PC-9 (cell line): ENCODE measurements at places on chromosomes 3 and 15. TPM values are rescaled to one million over a fixed set of nuclear protein-coding genes. Genes with fewer than 3 reads are reported as not detected.

DNA sequence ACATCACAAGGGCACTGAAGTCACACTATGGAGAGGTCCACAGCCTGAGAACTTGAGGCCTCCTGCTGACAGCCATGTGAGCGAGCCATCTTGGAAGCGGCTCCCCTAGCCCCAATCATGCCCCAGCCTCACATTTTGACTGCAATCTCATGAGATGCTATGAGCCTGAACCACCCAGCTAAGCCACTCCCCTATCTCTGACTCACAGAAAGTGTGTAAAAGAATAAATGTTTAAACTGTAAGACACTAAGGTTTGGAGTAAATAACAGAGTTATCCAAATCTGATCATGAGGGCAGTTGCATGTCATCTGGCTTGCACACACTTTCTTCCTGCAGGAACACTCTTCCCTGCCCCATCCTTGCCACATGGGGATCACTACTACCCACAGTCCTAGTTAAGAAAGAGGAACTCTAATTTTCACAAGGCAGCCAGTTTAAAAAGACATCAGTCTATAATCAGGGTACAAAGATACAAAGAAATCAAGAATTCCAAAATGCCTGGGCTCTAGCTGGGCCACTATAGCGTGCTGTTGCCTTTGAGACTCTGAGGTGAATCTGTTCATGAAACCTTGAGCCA lies 494.2 kb downstream of the FOXP1 start:
- no peaks in the 10 kb centered on the region for H3K27me3 ChIP-seq
- no peaks in the 10 kb centered on the region for H3K36me3 ChIP-seq
- no peak for DNase-seq
- no peaks in the 10 kb centered on the region for H3K4me1 ChIP-seq
- no peak overlapping the region for H3K27ac ChIP-seq

DNA sequence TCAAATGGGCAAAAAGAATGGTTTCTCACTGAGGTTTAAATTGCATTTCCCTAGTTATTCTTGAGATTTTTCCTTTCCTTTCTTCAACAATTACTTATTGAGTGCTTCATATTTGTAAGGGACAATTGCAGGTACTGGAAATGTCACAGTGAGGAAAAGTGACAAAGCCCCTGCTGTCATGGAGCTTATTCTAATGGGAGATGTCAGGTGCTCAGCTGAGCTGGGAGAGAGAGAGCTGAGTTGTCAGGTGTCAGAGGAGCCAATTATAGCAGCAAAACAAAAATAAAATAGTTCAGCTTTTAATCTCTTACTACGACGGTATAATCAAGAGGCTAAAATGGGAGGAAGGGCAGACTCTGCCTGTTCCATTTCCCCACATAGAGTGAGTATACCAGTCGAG lies 42.0 kb downstream of the CD86 start:
- DNase-seq, result no peak
- H3K4me1 ChIP-seq, result no peaks in the 10 kb centered on the region
- no peak overlapping the region for H3K4me3 ChIP-seq
- H3K27me3 ChIP-seq, result no peaks in the 10 kb centered on the region

GRCh38 chr15:78347586-78348543 lies 7.7 kb downstream of the CRABP1 start:
- no peaks in the 10 kb centered on the region for H3K36me3 ChIP-seq
- no peak overlapping the region for H3K27ac ChIP-seq
- H3K4me1 ChIP-seq, result no peaks in the 10 kb centered on the region; the same call in 1 of the 2 replicates
- peaks cover 25% of the 10 kb centered on the region; the same call in 1 of the 2 replicates for H3K27me3 ChIP-seq
- DNase-seq, result no peak

DNA sequence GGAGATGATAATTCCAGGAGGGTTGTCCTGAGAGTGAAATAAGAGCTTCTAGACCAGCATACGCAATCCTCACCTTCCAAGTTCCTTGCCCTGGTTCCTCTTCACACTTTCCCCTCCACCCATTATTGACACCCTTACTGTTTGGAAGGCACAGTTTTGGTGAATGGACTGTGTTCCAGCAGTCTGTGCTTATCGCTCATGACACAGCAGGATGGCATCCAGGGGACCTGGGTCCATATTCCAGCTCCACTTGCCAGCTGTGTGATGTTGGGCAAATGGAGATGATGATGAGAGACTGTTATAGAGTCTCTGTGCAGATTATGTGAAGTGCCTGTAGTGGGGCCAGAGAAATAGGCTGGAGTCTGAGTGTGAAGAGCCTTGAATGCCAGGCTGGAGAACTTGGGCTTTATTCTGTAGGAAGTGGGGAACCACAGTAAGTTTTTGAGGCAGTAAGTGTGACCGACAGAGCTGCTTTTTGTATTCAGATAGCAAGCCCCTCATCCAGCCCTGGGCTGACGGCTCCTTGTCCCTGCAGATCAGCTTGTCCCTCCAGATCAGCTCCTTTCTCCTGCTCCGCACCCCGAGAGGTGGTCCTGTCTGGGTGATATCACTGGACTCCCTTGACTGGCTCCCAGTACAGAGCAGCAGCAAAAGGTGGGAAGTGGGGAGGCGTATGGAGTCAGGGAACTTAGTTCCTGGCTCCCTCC lies 8.1 kb downstream of the KBTBD13 start:
- no peak overlapping the region for H3K27ac ChIP-seq
- no peak for DNase-seq
- H3K4me1 ChIP-seq, result no peaks in the 10 kb centered on the region
- H3K36me3 ChIP-seq, result no peaks in the 10 kb centered on the region
- H3K4me3 ChIP-seq, result no peak overlapping the region

- no peak for DNase-seq
- H3K27me3 ChIP-seq, result no peaks in the 10 kb centered on the region
- no peak overlapping the region for H3K4me3 ChIP-seq
- H3K27ac ChIP-seq, result no peak overlapping the region
These were observed 4.4 kb downstream of the NUSAP1 start for GRCh38 chr15:41337047-41337446.

GRCh38 chr15:52710050-52710707 lies 31.0 kb upstream of the ATOSA start:
- no peaks in the 10 kb centered on the region for H3K27me3 ChIP-seq
- no peaks in the 10 kb centered on the region for H3K36me3 ChIP-seq
- DNase-seq, result no peak

DNA sequence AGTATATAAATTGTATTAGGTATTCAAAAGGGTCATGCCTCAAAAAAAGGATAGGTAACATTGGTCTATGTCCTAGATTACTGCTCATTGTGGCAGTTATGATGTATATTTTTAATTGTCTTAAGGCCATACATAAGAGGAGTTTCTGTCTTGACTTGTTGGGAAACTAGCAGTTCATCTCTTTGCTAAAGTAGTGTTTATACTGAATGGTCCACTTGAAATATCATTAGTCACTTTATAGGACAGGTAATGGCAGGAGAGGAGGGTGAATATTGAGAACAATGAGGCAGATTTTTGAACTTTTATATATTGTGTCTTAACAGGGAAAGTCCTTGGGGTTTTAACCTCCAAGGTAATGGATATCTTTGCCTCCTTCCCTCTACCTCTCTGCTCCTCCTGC lies 58.4 kb downstream of the TP63 start:
- H3K27ac ChIP-seq, result no peak overlapping the region
- DNase-seq, result no peak
- no peaks in the 10 kb centered on the region for H3K36me3 ChIP-seq
- no peaks in the 10 kb centered on the region for H3K27me3 ChIP-seq
- H3K4me3 ChIP-seq, result no peak overlapping the region

DNA sequence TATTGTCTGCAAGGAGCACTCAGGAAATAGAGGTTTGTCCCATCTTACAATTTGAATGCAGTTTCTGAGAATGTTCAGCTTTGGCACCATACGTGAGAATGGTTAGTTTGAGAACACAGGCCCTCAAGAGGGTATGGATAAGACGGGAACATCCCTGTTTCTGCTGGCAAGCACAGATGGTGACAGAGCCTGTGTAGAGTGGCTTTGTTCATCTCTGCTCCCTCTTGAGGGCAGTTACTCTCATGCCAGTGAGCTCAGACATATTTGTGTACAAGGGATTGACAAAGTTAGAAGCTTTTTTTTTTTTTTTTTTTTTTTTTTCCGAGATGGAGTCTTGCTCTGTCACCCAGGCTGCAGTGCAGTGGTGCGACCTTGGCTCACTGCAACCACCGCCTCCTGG lies 71.5 kb upstream of the FILIP1L start:
- H3K27me3 ChIP-seq, result no peaks in the 10 kb centered on the region
- H3K4me1 ChIP-seq, result no peaks in the 10 kb centered on the region; the same call in 1 of the 2 replicates
- no peaks in the 10 kb centered on the region for H3K36me3 ChIP-seq
- no peak for DNase-seq

DNA sequence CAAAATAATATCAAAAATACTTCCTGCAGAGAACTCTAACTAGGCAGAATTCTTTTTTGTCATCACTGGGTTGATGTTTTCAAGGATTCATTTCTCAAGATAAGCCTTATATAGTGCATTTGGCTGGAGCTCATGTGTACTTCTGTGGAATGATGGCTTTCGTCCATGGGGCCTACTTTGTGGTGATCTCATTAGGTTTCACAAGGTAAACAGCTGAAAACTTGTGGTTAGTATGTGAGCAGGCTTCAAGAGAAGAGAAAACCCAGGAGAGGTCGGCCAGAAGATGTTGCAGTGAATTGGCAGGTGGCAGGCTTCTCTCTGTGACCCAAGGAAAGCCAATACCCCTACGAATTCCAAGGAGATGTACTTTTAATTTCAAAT lies 121.4 kb upstream of the PHLDB2 start:
- H3K27ac ChIP-seq, result peak overlapping the region; percentile 91
- H3K27me3 ChIP-seq, result no peaks in the 10 kb centered on the region

DNA sequence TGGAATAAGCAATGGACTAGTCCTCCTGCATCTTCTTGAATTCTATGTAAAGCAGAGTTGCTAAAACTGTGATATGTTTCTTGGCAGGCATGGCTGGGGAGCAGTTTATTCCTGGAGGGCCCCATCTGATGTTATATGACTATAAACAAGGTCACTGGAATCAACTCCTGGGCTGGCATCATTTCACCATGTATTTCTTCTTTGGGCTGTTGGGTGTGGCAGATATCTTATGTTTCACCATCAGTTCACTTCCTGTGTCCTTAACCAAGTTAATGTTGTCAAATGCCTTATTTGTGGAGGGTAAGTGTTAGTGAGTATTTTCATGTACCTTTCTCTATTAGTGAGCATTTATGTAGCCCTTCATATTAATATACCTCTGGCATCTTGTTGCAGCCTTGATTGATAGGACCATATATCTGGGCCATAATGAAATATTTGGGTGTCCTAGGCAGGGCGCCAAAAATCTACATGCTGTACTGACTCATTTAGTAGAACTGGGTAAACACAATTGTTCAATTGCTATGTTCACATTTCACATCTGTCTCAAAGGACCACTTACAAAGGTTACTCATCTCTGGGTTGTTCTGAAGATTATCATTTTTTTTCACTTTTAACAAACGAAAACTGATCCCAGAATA lies 52.6 kb upstream of the ADGRG7 start:
- no peak overlapping the region for H3K27ac ChIP-seq
- H3K36me3 ChIP-seq, result no peaks in the 10 kb centered on the region
- H3K4me3 ChIP-seq, result no peak overlapping the region
- DNase-seq, result peak; percentile 28
- peaks cover 16% of the 10 kb centered on the region for H3K4me1 ChIP-seq

DNA sequence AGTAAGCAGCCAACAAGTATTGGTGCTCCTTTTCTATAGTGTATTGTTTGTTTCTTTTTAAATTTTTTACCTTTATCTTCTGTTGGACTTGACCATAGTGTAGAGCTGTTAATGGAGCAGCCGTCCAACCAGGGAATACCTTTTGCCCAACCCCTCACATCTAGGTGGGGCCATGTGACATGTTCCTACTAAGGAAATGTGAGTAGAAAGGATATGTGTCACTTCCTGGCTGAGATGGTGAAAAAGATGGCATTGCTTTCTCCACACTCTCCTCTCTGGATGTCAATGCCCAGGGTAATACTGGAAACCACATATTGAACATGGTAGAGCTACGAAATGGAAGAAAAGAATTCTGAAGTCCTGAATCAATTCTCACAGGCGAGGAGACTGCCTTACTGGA lies 218.8 kb downstream of the TBL1XR1 start:
- H3K27me3 ChIP-seq, result no peaks in the 10 kb centered on the region
- no peak overlapping the region for H3K27ac ChIP-seq
- H3K4me1 ChIP-seq, result no peaks in the 10 kb centered on the region
- H3K36me3 ChIP-seq, result no peaks in the 10 kb centered on the region

GRCh38 chr3:43733459-43734384 lies 43.0 kb downstream of the ABHD5 start:
- H3K27ac ChIP-seq, result no peak overlapping the region
- H3K4me3 ChIP-seq, result no peak overlapping the region
- H3K27me3 ChIP-seq, result no peaks in the 10 kb centered on the region
- H3K36me3 ChIP-seq, result no peaks in the 10 kb centered on the region
- DNase-seq, result no peak
- H3K4me1 ChIP-seq, result peaks cover 14% of the 10 kb centered on the region

- H3K4me3 ChIP-seq, result no peak overlapping the region
- H3K36me3 ChIP-seq, result no peaks in the 10 kb centered on the region
- DNase-seq, result no peak
- no peak overlapping the region for H3K27ac ChIP-seq
- H3K27me3 ChIP-seq, result no peaks in the 10 kb centered on the region
- H3K4me1 ChIP-seq, result peaks cover 19% of the 10 kb centered on the region
These were observed 58.3 kb downstream of the LRIG1 start for GRCh38 chr3:66442254-66443117.

The DAZL gene
- not detected in 2 replicates for total RNA-seq

The FANCD2OS gene
- total RNA-seq, result not detected in 2 replicates

The ZNF860 gene
- total RNA-seq, result 2.6 and 5.3 TPM in 2 replicates

The IGSF11 gene
- not detected in 2 replicates for total RNA-seq

The SNTN gene
- total RNA-seq, result not detected in 2 replicates

The RTP3 gene
- total RNA-seq, result not detected in 2 replicates

The BFSP2 gene
- total RNA-seq, result not detected in 2 replicates

The PDIA5 gene
- 31.7 and 32.1 TPM in 2 replicates for total RNA-seq

The MESP1 gene
- total RNA-seq, result 8.5 and 17.8 TPM in 2 replicates

The SLCO2A1 gene
- 0.44 and 0.70 TPM in 2 replicates for total RNA-seq

The ATP13A5 gene
- total RNA-seq, result not detected in 2 replicates

The APOD gene
- total RNA-seq, result 0.48 TPM in 1 of 2 replicates, not detected in the other

The SERPINI2 gene
- not detected in 2 replicates for total RNA-seq

The MRAS gene
- 2.4 TPM in 2 replicates for total RNA-seq
